ENCODE measurements at places on chromosomes 4 and X. TPM values are rescaled to one million over a fixed set of nuclear protein-coding genes. Genes with fewer than 3 reads are reported as not detected.
A peak's percentile ranks its signal among the peaks of the same experiment; 100 is the strongest.

GRCh38 chr4:138911909-138912703, 103.5 kb upstream of the NOCT start:
- peak; percentile 45 for DNase-seq

- no peak for DNase-seq
Measured at GRCh38 chrX:46793386-46794143, 34.6 kb upstream of the SLC9A7 start.

- DNase-seq, result peak; percentile 19
Measured at GRCh38 chr4:8437281-8437680, 3.2 kb downstream of the ACOX3 start.

ATOH1 gene
- not detected for total RNA-seq

GRCh38 chr4:183394166-183394951, 50.1 kb upstream of the CDKN2AIP start:
- no peak for DNase-seq

DNA sequence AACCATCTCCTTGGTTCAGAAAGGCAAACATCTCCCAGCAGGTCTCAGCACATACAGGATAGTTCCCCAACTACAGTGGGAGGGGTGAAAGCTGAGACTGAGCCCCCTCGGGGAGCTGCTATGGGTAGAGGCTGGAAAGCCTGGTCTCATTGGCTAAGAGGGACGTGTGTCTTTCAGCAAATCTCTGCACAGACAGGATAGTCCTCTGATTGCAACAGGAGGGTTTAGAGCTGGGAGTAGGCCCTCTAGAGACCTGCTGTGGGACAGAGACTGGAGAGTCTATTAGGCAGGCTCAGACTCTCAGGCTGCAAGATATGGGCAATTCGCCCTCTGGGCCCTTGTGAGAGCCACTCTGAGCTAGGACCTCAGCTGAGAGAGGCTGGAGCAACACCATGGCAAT, 271.6 kb upstream of the GALNT7 start:
- DNase-seq, result no peak

HERC6 gene
- total RNA-seq, result 18.1 TPM

DNA sequence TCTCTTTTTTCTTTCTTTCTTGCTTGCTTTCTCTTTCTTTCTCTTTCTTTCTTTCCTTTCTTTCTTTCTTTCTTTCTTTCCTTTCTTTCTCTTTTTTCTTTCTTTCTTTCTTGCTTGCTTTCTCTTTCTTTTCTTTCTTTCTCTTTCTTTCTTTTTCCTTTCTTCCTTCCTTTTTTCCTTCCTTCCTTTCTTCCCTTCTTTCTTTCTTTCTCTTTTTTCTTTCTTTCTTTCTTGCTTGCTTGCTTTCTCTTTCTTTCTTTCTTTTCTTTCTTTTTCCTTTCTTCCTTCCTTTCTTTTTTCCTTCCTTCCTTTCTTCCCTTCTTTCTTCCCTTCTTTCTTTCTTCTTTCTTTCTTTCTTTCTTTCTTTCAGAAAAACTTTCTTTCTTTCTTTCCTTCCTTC, 108.1 kb upstream of the SHOX start:
- no peak for DNase-seq

- DNase-seq, result no peak
Measured at GRCh38 chr4:158155656-158156356, 17.0 kb downstream of the GASK1B start.

DNA sequence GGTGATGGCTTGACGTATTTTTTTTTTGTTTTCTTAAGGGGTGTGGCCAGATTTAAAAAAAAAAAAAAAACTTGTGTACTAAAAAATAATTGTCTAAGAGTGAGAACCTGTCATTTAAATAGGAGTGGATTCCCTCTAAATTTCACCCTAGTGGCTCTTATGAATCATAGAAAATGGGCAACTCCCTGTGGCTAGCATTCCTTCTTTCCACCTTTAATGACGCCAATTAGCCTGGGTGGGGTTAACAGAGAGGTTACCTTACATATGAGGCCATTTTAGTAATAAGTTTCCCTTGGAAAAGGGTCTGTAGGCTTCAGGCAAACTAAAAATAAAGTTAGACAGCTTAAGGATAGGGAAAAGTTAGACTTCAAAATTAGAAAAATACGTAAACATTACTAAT, 223.5 kb upstream of the FAM241A start:
- no peak for DNase-seq

PRAF2 gene
- total RNA-seq, result 1.3 TPM
